ENCODE measurements at places on chromosomes 12 and 14. TPM values are rescaled to one million over a fixed set of nuclear protein-coding genes. Genes with fewer than 3 reads are reported as not detected.

DNA sequence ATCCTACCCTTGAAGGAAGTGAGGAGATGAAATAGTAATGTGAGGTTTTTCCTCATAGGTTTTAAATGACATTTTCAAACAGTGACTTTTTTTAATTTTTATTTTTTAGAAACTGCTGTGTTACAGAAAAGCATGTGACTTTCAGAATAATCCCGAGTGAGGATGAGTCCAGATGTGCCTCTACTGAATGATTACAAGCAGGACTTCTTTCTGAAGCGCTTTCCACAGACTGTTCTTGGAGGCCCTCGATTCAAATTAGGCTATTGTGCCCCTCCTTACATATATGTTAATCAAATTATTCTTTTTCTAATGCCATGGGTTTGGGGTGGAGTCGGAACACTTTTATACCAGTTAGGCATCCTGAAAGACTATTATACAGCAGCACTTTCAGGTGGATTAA lies 15.8 kb downstream of the PCNX4 start:
- no peak for DNase-seq

DNA sequence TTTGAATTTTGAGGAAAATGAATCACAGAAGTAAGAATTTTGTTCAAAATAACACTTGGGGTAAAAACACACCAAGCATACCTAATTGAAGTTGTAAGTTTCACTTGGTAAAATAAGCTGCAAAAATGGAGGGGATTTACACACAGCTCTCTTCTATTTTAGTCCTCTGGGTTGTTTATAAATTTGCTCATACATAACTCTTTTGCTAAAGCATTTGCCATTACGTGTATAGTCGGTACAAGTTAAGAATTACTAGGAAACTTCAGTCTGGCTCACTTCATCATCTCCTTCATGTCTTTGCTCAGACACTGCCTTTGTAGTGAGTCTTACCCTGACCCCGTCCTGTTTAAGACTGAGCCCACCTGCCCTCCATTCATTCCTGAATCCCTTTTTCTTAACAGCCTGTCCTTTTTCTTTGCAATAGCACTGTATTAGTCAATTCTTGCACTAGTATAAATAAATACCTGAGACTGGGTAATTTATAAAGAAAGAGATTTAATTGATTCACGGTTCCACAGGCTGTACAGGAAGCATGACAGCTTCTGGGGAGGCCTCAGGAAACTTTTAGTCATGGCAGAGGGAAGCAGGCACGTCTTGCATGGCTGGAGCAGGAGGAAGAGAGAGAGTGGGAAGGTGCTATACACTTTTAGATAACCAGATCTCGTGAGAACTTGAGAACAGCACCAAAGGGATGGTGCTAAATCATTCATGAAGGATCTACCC lies 451.1 kb downstream of the PCNX1 start:
- no peak for DNase-seq

DNA sequence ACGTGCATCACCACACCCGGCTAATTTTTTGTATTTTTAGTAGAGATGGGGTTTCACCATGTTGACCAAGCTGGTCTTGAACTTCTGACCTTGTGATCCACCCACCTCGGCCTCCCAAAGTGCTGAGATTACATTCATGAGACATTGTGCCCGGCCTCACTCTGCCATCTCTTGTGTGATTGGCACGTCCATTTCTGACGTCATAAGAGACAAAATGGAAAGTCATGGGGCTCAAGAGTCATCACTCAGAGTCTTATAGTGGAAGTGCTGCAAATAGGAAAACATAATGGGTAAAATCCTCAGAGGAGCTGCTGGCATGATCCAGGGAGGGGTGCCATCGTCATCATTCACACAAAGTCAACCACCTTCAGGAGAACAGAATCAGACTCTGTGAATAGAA lies 54.2 kb upstream of the GPATCH2L start:
- no peak for DNase-seq

- DNase-seq = no peak
Observed at GRCh38 chr12:70444903-70445302, 78.8 kb downstream of the KCNMB4 start.

DNA sequence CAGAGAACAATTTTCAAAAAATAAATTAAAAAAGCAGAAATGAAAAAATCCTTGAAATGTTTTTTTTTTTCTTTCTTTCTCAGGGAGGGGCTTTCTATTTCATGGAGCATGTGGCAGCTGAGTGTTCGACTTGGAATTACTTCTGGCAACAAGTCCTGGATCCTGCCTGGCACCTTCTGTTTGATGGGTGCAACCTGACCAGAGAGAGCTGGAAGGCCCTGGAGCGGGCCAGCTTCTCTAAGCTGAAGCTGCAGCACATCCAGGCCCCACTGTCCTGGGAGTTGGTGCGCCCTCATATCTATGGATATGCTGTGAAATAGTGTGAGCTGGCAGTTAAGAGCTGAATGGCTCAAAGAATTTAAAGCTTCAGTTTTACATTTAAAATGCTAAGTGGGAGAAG lies 22.5 kb upstream of the HIGD1C start:
- DNase-seq = no peak

DNA sequence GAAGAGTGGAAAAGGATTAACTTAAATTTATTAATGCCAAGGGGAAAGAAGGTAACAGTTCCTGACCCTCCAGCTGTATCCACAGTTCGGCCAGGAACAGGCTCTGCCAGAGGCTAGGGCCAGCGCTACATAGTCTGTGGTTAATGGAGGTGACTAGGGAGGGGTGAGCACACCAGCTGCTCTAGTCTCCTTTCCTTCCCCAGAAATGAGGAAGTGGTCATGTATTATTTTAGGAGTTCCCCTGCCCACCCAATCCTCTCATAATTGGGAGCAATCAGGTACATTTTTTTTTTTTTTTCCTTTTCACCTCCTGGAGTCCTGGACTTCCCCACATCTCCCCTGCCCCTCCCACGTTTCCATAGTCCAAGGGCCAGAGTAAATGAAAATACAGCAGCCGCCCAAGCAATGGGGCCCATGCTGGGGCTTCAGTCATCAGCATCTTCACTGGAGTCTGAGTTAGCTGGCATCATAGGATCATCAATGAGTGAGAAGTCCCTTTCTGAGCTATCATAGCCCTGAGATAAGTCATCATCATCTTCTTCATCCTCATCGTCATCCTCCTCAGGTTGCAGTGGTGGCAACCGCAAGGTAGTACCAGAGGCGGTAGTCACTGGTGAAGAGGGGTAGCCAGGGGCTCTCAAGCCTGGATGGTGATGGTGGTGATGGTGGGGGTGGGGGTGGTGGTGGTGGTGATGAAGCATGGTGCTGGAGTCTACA lies 1.5 kb upstream of the SUPT16H start:
- DNase-seq = no peak

DNA sequence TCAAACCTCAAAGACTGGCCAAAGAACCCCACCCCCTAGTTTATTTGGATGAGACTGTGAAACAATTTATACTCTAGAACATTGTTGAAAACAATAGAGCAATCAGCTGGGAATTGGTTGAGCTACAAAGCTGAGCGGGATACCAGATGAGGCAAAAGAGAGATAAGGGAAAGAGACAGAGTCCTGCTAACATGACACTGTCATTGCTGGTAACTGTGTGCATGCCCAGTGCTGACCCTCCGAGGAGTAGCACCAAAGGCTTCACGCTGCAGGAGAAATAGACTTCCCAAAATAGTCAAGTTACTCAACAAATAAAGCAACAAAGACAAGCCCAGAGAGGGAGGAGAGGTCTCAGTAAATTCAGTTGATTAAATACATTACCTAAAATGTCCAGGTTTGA lies 63.6 kb downstream of the RASSF8 start:
- no peak for DNase-seq

GRCh38 chr14:33990790-33991189 lies 39.9 kb upstream of the EGLN3 start:
- no peak for DNase-seq

Gene RNASE4
- polyA plus RNA-seq = 27.7 TPM

Gene CCDC196
- polyA plus RNA-seq = 66.6 TPM
